Testis (tissue), 5 donors: ENCODE measurements at places on chromosomes 4 and X. TPM values are rescaled to one million over a fixed set of nuclear protein-coding genes. Genes with fewer than 3 reads are reported as not detected.
A peak's percentile ranks its signal among the peaks of the same experiment; 100 is the strongest.

Gene ITIH6
- not detected for total RNA-seq

DNA sequence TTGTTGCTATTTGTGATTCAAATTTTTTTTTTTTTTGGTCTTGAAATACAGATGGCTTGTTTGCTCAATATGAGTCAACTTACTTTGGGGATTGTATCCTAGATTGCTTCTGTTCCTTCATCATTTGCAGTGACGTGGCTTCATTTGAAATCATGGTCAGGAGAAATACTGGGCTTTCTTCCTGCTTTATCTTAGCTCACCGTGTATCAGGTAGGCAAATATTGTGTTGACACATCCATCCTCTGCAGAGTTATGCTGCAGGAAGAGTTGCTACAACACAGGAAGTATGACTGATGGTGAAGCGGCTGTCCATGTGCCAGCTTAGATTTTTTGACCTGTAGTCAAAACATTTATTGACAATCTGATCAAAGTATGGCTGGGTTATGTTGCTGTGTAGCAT, 232.2 kb downstream of the C4orf33 start:
- H3K27me3 ChIP-seq, result no peaks in the 10 kb centered on the region
- DNase-seq, result no peak
- no peak overlapping the region for H3K27ac ChIP-seq
- H3K36me3 ChIP-seq, result no peaks in the 10 kb centered on the region
- H3K4me3 ChIP-seq, result no peak overlapping the region

GRCh38 chr4:24881508-24882196, 31.2 kb downstream of the CCDC149 start:
- no peak for DNase-seq
- H3K4me3 ChIP-seq, result no peak overlapping the region
- H3K27ac ChIP-seq, result no peak overlapping the region
- H3K36me3 ChIP-seq, result no peaks in the 10 kb centered on the region

- H3K36me3 ChIP-seq, result no peaks in the 10 kb centered on the region
- no peaks in the 10 kb centered on the region for H3K27me3 ChIP-seq
- no peaks in the 10 kb centered on the region for H3K4me1 ChIP-seq
- no peak overlapping the region for H3K4me3 ChIP-seq
- no peak overlapping the region for H3K27ac ChIP-seq
- peak; percentile 32 for DNase-seq
These were observed 46.4 kb downstream of the GPAT3 start for GRCh38 chr4:83582289-83582785.

DNA sequence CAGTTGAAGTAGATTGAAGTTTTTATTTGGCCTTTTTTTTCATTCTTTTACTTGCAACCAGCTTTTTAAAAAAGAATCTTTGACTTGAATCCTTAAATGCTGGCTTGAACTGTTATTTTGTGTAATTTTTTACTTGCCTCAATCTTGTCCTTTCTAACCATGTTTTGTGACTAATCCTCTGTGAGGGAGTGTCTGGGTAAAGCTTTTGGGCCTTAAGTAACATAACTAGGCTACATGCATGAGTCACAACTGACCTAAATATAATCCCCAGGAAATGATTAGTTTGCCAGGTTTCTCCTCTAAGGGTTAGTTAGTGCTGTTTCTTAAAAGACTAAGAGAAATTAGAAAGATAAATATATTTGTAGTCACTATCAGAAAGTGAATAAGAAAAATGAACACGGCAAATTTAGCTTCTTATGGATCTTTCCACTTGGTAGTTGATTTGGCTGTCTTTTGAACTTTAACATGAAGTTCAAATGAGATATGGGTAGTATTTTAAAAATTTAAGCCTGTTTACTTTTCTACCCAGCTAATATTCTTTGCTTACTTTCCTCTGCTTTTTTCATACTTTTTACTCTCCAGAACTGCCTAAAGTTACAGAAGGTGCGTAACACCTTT, 13.0 kb downstream of the EXOC1 start:
- no peak overlapping the region for H3K4me3 ChIP-seq
- H3K27ac ChIP-seq, result no peak overlapping the region
- H3K4me1 ChIP-seq, result no peaks in the 10 kb centered on the region
- H3K27me3 ChIP-seq, result no peaks in the 10 kb centered on the region
- H3K36me3 ChIP-seq, result no peaks in the 10 kb centered on the region
- no peak for DNase-seq

Gene OCIAD1
- 126 TPM for total RNA-seq

DNA sequence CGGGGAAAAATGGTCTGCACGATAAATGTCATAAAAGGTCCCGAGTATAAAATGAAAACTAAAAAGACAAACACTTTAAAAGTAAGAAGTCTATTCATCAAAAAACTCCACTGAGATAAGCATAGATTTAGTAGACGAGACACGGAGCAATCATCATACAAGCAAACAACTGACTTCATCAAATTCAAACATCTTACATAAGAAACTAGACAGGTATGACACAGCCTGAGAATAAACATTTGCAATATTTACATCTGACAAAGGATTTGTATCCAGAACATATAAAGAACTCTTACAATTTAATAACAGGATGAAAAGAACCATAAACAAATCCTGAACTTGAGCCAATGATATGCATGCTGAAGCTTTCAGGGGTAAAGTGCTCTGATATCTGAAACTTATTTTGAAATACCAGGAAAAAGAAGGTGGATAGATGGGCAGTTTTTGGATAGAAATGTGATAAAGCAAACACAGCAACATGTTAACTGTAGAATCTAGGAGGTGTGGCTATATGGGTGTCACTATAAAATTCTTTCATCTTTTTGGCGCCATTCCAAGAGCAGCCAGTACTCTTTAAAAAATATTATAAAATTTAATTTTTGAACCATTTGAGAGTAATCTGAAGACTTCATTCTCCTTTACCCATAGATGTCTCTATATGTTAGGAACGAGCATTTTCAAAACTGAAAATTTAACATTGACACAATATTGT, 12.0 kb downstream of the MPP1 start:
- H3K27me3 ChIP-seq, result no peaks in the 10 kb centered on the region
- DNase-seq, result no peak
- H3K36me3 ChIP-seq, result no peaks in the 10 kb centered on the region
- H3K4me1 ChIP-seq, result no peaks in the 10 kb centered on the region
- no peak overlapping the region for H3K27ac ChIP-seq

GRCh38 chr4:148405161-148405893, 36.9 kb downstream of the NR3C2 start:
- no peaks in the 10 kb centered on the region for H3K4me1 ChIP-seq
- no peaks in the 10 kb centered on the region for H3K36me3 ChIP-seq
- DNase-seq, result no peak

Gene FAT1
- total RNA-seq, result 118 TPM

DNA sequence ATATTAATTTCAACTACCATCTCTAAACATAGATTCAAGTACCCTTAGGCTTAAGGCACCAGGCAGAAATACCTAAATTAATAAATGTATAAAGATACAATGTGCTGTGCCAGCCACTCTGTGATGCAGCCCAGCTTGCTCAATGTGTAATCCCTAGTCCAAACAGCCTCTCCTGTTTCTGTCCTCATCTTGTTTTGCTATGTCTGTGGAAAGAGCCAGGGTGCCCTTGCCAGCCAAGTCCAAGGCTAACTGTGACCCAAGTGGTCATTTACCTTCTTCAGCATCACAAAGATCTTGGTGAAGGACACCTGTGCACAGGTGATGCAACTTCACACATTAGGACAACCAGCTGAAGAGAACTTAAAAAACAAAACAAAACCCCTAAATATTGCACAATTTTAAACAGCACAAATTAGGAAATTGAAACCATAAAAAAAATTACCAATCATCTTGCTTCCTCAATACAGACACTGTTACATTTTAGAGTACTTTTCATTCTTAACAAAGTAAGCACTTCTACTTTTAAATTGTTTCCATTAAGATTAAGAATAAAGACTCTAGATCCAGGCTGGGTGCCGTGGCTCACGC, 89.6 kb downstream of the C4orf51 start:
- H3K27ac ChIP-seq, result no peak overlapping the region
- H3K4me1 ChIP-seq, result no peaks in the 10 kb centered on the region
- H3K36me3 ChIP-seq, result no peaks in the 10 kb centered on the region
- H3K4me3 ChIP-seq, result no peak overlapping the region
- DNase-seq, result no peak

DNA sequence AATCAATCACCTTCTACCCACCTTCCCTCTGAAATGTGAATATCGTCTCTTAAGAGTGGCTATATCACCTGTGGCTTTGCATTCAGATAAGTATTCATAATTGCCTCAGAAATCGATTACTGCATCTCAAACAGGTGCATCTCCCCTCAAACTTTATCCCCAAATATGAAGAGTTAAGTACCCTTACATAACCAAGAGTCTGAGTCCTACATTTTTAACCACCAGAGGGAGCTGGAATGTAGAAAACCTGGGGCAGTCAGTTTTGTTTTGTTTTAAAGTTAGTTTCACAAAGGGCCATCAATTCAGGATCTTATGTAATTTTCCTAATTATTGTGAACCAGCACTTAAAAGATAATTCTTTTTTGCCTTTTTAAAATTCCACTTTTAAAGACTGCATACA, 5.7 kb downstream of the TCEANC start:
- no peaks in the 10 kb centered on the region for H3K36me3 ChIP-seq
- H3K27me3 ChIP-seq, result no peaks in the 10 kb centered on the region
- H3K27ac ChIP-seq, result no peak overlapping the region
- no peak for DNase-seq
- no peak overlapping the region for H3K4me3 ChIP-seq
- H3K4me1 ChIP-seq, result no peaks in the 10 kb centered on the region

Gene ZNF711
- total RNA-seq, result 125 TPM

DNA sequence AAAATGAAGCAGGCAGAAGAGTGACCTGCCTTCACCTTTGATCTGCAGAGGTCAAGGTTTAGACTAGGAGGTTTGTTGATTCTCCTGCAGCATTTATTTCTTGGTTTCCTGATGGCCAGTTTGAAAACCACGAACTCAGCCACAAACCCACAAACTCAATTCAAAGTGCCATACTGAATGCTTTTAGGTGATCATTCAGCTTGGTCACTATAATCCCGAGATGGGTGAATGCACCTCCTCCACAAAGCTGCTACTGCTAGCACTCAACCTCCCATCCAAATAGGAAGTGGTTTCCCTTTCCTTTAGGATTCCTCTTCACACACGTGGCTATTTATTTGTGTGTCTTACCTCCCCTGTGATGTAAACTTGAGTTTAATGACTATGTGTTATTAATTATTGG, 225.2 kb downstream of the MID1 start:
- H3K4me1 ChIP-seq, result no peaks in the 10 kb centered on the region
- H3K36me3 ChIP-seq, result no peaks in the 10 kb centered on the region
- H3K27me3 ChIP-seq, result no peaks in the 10 kb centered on the region
- H3K4me3 ChIP-seq, result no peak overlapping the region
- no peak for DNase-seq

Gene PAGE4
- 0.94 TPM for total RNA-seq

DNA sequence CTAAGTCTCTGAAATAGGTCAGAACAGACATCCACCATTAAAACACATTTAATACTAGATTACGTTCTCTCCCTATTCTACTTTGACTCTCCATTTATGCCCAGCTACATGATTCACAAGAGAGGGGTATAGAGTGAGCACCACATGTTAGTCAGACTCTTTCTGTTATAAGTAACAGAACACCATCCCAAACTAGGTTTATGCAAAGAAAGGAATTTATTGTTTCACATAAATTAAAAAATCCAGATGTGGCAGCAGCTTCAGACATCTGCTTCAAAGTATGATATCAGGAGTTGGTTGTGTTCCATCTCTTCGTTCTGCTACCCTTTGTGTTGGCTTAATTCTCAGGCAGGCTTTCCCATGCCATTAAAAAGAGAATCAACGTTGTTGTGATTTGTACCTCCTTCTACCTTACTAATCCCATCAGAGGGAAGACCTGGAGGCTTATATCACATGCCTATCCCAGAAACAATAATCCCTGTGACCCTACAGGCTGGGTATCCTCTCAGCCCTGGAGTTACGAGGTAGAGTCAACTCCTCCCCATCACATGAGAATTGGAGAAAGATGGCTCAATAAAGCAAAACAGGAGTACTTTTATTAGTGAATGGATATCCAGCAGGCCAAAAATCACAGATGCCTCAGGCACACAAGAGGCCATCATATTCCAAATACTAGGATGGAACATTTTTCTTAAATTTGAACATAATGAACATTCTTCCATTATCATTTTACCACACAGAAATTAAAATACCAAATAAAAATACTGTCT, 163.2 kb downstream of the SLC7A11 start:
- no peak overlapping the region for H3K27ac ChIP-seq
- H3K36me3 ChIP-seq, result no peaks in the 10 kb centered on the region
- H3K27me3 ChIP-seq, result no peaks in the 10 kb centered on the region
- no peaks in the 10 kb centered on the region for H3K4me1 ChIP-seq
- H3K4me3 ChIP-seq, result no peak overlapping the region

DNA sequence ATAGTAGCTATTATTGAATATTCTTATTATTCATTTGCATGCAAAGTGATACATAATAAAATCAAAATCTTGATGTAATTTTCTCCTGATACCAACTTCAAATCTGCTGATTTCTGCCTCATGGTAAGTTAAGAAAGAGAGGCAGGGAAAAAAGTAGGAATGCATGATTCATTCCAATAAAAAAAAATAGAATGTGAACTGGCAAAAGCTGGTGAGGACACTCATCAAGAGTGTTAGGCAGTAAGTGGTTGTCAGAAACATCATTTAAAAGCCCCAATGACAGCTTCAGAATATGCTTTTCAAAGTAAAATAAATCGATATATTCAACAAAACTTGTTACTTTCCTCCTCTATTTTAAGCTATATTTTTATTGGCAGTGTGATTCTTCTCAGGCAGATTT, 979.1 kb downstream of the TECRL start:
- H3K27ac ChIP-seq, result no peak overlapping the region
- no peaks in the 10 kb centered on the region for H3K27me3 ChIP-seq
- no peak overlapping the region for H3K4me3 ChIP-seq
- no peaks in the 10 kb centered on the region for H3K4me1 ChIP-seq

Gene CXCL11
- not detected for total RNA-seq

DNA sequence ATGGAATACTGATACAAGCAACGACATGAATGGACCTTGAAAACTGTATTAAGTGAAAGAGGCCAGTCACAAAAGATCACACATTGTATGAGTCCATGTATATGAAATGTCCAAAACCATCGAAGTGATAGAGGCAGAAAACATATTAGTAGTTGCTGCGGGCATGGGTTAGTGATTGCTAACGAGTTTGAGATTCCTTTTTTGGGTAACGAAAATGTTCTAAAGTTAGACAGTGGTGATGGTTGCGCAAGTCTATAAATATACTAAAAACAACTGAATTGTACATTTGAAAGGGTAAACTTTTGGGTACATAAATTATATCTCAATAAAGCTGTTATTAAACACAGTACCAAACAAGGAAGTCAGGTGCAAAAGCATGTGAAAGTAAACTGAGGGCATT, 234.5 kb downstream of the FBXW7 start:
- no peak for DNase-seq
- H3K27me3 ChIP-seq, result no peaks in the 10 kb centered on the region
- H3K4me1 ChIP-seq, result peaks cover 2% of the 10 kb centered on the region
- no peaks in the 10 kb centered on the region for H3K36me3 ChIP-seq
- no peak overlapping the region for H3K4me3 ChIP-seq

- H3K36me3 ChIP-seq, result no peaks in the 10 kb centered on the region
- H3K4me3 ChIP-seq, result no peak overlapping the region
- peaks cover 3% of the 10 kb centered on the region for H3K4me1 ChIP-seq
- no peaks in the 10 kb centered on the region for H3K27me3 ChIP-seq
- H3K27ac ChIP-seq, result no peak overlapping the region
These were observed 6.9 kb downstream of the SH3RF1 start for GRCh38 chr4:169263791-169264392.
